ENCODE measurements at places on chromosomes 6 and 20.

DNA sequence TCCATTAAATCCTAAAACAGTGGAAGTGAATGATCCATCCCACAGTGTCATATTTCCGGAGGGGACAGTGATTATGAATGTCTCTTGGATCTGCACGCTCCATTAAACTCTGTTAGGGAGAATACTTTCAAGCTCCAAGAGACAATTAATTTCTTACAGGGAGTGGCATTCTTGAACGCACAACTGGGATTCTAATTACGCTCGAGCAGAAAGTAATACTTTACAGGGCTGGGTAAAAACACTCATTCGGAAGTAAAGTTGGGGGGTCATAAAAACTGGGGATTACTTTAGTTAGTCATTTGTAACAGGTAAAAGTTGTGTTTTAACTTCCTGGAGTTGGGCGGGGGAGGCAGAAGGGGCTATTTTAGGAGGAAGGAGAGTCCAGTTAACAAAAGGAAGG is 151.8 kb downstream of the ZFP64 start:
- no peak for DNase-seq

DNA sequence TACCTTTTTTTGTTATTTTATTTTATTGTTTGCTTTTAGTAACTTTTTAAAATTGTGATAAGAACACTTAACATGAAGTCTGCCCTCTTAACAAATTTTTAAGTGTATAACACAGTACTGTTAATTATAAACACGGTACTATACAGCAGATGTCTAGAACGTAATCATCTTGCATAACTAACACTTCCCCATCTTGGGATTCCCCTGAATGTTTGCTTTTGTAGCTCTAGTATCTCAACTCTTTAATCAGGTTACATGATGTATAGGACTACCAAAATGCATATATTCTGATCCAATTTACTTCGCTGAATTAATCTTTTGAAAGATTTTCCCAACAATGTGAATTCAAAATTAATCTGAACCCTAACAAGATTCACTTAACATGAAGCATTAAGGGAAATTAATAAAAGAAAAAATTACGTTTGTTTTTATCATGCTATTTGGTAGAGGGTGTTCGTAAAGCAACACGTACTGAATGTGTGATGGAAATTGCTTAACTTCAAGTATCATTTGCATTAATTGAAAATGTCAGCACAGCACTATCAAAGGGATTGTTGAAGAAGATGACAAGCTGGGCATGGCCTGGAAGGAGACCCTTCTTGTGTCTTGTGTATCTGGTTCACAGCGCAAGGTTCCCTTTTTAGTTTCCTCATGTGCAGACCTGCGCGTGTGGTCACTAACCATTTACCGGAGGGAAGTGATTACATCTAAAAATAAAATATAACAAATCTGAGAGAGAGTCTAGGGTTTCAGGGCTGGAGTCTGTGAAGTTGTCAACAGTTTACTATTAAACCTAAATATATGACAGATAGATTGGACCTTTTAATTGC is 15.2 kb downstream of the COL19A1 start:
- no peak for DNase-seq

DNA sequence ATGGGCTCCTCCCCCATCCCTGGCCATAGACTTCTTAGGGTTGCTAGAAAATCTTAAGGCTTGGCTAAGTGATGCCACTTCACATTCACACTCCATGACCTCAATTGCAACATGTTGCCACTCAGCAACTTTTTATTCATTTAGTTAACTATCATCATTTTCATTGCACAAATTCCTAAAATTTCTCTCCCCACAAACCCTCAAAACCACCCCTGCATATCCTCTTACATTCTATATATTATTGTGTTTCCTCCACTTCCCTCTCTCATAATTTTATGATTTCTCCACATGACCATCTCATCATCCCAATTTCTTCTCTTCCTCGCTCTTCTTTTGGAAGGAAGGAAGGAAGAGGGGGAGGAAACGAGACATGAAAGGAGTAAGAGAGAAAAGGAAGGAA is 436.0 kb downstream of the HACE1 start:
- no peak for DNase-seq

GRCh38 chr6:98835149-98836024 is 1.0 kb downstream of the POU3F2 start:
- no peak for DNase-seq

- no peak for DNase-seq
These were observed 158.2 kb upstream of the IMPG1 start for GRCh38 chr6:76230711-76231110.

GRCh38 chr6:63936399-63936798 is 300.8 kb downstream of the PHF3 start:
- no peak for DNase-seq

- no peak for DNase-seq
These were observed 7.5 kb downstream of the NFATC2 start for GRCh38 chr20:51535075-51535386.

- DNase-seq: no peak
These were observed 652.1 kb upstream of the SLC35B3 start for GRCh38 chr6:9087470-9087869.

DNA sequence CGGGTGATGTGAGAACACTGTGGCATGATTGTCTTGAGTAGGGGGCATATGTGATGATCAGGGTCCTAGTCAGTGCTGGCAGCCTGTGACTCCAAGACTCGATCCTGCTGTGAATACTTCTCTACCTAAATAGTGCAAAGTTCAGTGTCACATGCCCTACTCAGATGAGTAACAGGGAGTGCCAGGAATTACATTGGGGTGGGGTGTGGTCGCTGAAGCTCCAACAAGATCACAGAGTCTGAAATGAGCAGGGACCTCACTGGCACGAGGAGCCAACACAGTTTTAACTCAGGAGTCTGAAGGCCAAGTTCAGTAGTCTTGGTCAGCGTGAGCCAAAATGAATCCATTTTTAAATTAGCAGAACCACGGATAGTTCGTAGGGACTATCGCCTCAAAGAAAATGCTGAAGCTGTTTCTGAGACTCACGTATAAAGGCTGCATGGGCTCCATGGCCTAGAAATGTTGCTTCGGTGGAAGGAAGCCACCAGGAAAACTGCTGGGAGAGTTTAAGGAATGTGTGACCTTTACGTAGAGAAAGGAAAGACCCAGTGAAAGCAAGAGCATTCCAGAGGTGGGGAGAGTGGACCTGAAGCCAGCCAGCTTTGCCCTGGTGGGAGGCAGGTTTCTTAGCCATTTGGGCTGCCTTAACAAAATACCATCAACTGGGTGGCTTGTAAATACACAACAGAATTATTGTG is 72.2 kb downstream of the RPP40 start:
- DNase-seq: no peak

GRCh38 chr6:131490441-131490840 is 82.6 kb upstream of the ARG1 start:
- no peak for DNase-seq

GRCh38 chr20:37501940-37502339 is 19.1 kb upstream of the NNAT start:
- no peak for DNase-seq
